ENCODE measurements at places on chromosomes 5 and 9.

DNA sequence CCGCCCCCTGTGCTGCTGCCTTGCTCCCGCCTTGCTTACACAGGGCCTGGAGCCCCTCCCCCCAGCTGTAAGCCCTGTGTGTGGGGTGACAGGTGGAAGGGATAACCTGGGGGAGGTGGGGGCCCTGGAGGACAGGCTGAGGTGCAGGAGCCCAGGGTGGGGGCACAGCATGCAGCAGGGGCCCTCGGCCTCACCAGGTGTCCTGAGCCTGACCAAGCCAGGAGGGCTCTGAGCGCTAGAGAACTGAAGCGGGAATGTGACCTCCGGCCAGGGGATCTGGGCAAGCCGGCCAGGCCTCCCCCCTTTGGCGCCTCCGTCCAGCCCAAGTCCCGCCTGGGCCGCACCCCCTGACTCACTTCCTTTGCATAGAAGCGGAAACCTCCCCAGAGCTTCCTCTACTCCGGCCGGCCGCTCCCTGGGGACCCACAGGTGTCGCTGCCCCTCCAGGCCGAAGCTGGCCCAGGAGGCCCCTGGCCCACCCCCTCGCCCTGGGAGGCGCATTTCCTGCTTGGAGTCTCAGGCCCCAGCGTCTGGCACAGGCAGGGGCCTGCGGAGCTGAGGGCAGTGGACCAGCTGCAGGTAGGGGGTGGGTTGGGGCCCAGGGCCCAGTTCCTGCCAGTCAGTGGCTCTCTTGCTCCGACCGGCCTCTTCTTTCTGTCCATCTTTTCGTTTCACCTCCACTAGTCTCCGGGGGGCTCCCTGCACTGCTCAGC lies at the start of gene TOR4A:
Gene TOR4A, plus strand, starts transcription at position 398 of the 713 bp plus-strand sequence. CDS start 964 bp downstream, outside the sequence.
- peak; percentile 32 for DNase-seq

- no peak for DNase-seq
Observed at GRCh38 chr9:13941714-13942113, 372.2 kb downstream of the NFIB start.

DNA sequence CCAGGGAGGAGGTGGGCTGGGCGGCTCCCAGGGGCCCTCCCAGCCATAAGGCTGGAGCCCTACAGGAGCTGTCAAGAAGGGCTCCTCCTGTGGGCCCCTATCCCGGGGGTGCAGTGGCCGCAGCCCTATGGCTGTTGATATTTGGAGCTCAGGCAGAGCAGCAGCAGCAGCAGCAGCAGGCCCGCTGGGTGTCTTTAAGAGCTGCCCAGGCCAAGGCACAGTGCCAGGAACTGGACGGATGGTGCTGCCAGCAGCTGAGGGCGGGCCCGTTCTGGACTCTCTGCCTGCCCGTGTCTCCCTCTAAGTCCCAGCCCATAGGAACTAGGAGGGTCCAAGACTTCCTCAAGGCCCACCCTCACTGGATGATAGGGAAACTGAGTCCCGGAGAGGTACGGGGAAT lies 3.6 kb downstream of the AK1 start:
- no peak for DNase-seq

- no peak for DNase-seq
Observed at GRCh38 chr5:179209359-179210150, 135.7 kb downstream of the ADAMTS2 start.

DNA sequence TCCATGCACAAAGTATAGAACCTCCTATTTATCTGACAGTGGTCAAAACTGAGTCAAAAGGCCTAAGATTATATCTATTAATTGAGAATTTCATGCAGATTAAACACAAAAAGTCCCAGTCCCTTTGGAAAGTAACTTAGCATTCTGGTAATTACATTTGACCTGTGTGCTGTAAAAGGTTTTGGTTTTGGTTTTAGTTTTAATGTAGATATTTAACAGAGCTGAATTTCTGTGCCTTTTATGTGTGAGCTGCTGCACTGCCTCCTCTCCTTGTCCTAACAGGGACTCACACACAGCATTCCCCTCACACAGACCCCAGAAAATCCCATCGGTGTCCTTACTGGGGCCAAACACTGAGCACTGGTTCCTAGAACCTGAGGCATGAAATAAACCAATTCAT lies 31.0 kb upstream of the FSD1L start:
- DNase-seq, result no peak

DNA sequence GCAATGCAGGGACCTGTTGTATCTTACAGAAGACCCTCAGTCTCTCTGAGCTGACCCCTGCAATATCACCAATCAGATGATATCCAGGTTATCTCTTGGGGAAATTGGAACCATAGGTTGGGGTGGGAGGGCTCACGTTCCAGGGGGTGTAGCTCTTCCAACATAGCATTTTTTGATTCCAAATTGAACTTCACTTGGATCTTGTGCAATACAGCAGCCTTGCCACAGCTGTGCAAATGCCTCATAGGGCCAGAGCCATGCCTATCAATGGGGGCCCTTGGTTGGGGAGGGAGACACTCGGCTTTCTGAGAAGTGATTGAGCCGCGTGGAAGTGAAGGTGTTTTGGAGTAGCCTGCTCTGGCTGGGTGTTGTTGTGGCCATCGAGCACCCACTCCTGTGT lies 117.2 kb upstream of the PITX1 start:
- no peak for DNase-seq

DNA sequence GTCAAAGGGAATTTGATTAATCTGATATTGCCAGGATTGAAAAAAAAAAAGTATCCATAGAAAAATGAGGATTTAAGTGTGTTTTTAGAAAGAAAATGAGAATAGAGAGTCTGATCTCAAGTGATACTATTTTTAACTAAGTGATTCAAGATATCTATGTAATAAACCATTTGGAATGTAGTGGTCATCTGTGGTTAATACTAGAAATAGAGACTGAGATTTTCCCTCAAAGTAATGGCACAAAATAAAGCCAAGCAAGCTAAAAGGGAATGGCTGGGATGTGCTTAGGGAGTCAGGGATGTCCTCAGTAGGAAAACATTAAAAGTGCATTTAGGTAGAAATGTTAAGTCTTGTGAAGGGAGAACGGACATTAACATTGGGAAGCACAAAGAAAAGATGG lies 90.6 kb downstream of the FBXO4 start:
- DNase-seq, result no peak

- DNase-seq, result no peak
Observed at GRCh38 chr9:7173139-7173538, 415.4 kb downstream of the KDM4C start.

DNA sequence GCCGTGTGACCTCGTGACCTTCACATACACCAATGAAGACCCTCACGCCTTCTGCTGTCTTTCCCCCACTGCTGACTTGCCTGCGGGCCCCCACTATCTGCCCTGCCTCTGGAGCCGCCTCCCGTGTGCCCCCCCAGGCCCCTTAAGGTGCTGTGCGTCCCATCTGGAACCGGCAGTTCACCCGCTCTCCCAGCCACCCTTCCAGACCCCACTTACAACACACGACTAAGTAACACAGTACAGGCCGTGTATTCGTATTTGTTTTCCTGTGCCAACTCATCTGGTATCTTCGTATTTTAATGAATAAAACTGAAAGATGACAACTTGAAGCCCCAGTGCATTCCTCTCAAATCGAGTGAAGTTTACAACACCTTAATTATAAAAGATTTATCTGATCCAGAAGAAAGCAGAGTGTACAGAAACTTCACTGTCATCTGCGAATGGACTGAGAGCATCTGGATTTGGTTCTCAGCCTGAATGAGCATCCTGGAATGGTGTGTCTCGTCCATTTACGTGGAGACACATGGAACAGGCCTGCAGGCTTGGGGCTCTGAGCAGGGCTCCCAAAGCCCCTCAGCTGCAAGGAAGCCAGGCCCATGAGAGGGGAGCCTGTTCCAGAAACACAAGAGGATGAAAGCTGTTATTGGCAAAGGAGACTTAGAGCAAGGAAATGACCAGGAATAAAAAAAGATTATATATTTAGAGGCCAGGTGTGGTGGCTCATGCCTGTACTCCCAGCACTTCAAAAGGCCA lies 21.9 kb upstream of the TERT start:
- DNase-seq, result no peak

DNA sequence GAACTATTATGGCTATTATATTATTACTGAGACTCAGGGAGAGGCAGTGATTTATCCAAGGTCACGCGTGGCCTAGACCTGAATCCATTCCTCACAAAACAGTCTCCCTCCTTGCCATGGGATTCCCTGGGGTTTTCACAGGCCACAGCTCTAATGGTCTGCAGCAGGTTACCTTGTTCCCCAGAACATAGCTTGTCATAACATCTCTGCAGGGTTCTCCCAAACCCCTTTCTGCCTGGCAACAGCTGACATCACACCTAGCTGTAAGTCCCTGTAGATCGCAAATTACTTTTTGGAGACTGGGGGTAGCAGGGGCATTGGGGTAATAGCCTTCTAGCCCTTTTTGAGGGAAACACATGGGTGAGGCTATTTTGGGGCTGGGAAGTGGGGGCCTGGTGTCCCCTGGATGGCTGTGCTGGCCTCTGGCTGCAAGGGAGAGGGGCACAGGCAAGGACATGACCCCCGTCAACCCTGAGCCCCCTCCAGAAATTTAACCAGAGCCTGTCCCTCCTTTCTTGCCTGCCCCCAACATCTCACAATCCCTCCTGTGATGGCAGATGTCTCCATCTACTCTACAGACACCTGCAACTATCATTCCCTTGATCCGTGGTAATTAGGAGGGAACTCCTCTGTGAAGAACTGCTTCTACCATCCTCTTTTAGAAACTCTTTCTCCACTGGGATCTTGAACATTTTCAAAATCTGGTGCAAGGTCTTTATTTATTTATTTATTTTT lies 1.3 kb downstream of the CD74 start:
- DNase-seq, result peak; percentile 77

GRCh38 chr9:35935755-35936509 lies 22.0 kb downstream of the OR2S2 start:
- no peak for DNase-seq

DNA sequence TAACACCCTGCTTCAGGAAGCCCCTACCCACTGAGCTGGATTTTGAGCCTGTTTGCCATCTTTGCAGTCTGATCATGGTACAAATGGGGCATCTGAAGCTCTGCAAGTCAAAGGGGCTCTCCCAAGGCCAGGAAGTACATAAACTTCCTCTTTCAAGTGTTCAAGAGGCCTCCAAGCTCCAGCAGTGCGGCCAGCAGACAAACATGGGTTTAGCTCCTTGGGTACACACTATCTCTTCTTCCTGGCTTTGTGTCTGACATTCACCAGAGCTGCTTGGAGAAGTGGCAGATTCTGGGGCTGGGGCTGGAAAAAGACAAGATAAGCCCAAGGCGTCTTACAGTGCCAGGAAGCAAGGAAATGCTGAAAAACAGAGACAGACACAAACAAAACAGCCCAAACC lies 34.1 kb downstream of the LAMC3 start:
- no peak for DNase-seq

DNA sequence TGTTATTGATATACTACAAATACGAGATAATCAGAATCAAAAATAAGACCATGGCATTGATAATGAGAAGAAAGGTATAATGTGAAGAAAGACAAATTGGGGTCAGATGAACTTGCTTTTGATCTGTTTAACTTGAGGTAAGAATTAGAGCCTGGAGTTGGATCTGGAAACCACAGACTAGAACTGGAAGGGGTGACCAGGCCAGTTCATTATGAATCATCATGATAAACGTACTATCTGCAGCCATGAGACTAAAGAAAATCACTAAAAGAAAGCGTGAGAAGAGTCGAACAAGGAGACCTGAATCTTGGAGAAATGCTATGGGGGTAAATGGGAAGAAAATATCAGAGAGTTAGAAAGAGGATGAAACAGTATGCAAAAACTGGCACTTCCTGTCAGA lies 967.5 kb downstream of the NR2F1-AS1 start:
- no peak for DNase-seq

DNA sequence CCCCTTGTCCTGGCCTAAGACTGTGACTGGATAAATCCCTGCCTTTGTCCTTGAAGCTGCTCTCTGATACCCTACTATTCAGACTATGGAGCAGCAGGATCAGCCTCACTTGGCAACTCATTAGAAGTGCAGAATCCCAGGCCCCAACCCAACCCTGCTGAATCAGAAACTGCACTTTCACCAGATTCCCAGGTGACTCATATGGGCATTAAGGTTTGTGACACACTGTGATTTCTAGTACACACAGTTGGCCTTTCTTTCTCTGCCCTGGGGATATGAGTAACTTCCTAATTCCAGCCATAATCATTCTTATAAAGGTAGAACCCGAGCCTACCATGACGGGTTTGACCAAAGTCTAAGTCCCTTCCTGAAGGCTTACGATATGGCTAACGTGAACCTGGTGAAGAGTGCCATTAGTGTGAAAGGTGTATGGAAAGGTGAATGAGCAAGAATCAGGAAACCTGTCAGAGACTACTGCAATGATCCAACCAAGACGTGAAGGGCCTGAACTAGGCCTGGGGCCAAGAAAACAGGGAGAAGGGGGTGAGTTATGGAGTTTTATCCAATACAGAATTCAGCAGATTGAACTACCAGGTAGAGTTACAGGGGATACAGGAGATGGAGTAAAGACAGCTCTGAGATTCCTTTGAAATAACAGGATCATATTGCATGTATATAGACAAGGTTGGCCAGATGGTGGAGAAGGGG lies 533.0 kb downstream of the BNC2 start:
- DNase-seq, result no peak

- DNase-seq, result no peak
Observed at GRCh38 chr9:123796618-123797484, 133.1 kb downstream of the DENND1A start.

DNA sequence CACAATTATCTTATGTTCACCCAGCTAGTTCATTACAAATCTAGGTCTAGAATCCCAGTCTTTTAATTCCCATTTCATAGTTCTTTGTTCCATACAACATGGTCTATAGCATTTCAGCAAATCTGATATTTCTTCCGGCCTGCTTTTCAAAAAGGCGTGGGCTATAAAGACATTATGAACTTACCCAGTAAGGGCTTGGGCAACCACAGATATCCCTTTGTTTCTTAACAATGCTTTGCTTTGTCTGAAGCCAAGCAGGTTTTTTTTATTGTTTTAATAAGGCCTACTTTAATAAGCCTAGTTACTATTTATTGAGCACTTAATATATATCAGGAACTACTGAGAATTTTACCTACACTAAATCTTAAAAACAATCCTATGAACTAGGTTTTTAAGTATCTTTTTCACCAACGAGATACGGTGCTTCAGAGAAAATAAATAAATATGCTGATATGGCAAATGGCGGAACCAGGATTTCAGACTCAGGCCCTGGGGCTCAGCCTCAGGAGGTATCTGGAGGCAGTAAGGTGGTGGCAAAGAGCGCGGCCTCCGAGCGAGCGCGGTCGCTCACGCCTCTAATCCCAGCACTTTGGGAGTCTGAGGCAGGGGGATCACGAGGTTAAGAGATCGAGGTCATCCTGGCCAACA lies 29.7 kb downstream of the PCA3 start:
- DNase-seq, result no peak

DNA sequence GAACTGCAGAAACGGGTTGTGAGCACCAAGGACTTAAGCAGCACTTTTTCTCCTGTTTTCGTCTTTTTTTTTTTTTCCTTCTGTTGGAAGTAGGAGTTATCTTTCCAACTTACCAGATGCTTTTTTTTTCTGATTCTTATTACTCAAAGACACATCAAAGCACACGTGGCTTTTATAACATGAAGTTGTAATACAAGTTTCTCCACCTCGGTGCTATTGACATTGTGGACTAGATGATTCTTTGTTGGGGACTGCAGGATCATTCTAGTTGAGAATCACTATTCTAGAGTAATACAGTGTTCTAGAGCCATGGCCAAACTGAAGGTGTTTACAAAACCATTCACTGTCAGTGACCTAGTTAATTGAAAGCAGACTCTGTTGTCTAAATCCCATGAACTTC lies 51.5 kb downstream of the MYO10 start:
- DNase-seq, result no peak

Data from CD4-positive, alpha-beta T cell treated with Interleukin-12 subunit alpha and Interleukin-12 subunit beta, for 1 hour (primary cell).